ENCODE measurements at places on chromosomes 1 and 21. TPM values are rescaled to one million over a fixed set of nuclear protein-coding genes. Genes with fewer than 3 reads are reported as not detected.

The CD2 gene
- 6.6 TPM for polyA plus RNA-seq

The WNT3A gene
- polyA plus RNA-seq = not detected

The COG2 gene
- polyA plus RNA-seq = 31.8 TPM

The VSIG8 gene
- polyA plus RNA-seq = not detected
